ENCODE measurements at places on chromosomes 11 and 22. TPM values are rescaled to one million over a fixed set of nuclear protein-coding genes. Genes with fewer than 3 reads are reported as not detected.

ABTB2 gene
- 14.3 TPM for polyA plus RNA-seq

TRIM29 gene
- 9.4 TPM for polyA plus RNA-seq

AASDHPPT gene
- 39.2 TPM for polyA plus RNA-seq

CBLIF gene
- polyA plus RNA-seq = 45.2 TPM

XKR3 gene
- polyA plus RNA-seq = 1.1 TPM

MMP12 gene
- polyA plus RNA-seq = 0.60 TPM

KRTAP5-2 gene
- polyA plus RNA-seq = not detected

PAMR1 gene
- 35.2 TPM for polyA plus RNA-seq

TRPC6 gene
- 0.61 TPM for polyA plus RNA-seq

- DNase-seq = no peak
These were observed 231.7 kb downstream of the AASDHPPT start for GRCh38 chr11:106309070-106309684.

DNA sequence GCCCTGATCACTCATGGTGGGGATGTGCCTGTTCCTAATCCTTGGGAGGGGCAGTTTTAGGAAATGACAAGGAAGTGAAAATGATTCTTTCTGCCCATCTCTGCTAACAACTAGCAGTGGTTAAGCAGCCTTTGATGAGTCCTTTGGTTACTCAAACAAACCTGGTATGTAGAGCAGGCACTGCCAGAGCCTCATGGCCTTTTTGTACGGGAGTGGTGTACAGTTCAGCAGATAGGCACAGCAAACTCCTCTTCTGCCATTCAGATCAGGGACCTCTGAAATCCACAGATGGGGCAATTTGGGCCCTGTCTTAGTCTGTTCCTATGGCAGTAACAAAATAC is 66.2 kb downstream of the FZD4 start:
- DNase-seq = no peak

- DNase-seq = peak; percentile 28
These were observed 461.7 kb upstream of the TENM4 start for GRCh38 chr11:79902493-79902892.

GRCh38 chr11:2133241-2134021 is 5.8 kb downstream of the IGF2 start:
- no peak for DNase-seq

DNA sequence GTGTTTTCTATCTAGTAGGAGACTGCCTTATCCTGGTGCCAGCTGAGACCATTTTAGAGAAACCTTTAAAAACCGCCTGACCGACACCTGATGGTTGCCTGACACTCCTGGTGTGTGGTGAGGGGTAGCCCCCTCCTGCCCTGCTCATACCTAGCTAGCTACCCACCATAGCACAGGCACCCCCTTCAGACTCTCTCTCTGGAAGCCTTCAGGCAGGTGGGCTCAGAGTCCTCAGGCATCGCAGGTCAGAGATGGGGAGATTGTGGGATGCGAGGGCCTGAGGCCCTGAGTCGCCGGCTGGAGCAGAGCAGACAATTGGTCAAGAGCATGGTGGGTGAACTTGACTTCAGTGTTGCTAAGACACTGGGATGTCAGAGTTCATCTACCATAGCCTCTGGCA is 424.6 kb downstream of the BRD1 start:
- no peak for DNase-seq

DNA sequence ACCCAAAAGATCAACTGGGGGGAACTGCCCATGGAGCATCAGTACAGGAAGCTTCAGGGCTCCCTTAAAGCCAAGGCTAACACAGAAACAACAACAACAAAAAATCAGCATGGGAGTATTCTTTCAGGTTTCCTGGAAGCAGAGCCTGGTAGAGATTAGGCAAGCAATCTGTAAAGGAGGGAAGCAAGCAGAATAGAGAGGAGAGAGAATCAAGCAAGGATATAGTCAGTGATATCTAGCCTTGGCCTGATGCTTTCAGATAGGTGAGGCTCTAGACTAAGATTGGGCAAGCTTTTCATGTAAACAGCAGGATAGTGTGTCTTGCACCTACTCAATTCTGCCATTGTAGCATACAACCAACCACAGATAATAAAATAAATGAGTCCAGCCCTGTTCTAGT is 44.4 kb upstream of the FAT3 start:
- no peak for DNase-seq

DNA sequence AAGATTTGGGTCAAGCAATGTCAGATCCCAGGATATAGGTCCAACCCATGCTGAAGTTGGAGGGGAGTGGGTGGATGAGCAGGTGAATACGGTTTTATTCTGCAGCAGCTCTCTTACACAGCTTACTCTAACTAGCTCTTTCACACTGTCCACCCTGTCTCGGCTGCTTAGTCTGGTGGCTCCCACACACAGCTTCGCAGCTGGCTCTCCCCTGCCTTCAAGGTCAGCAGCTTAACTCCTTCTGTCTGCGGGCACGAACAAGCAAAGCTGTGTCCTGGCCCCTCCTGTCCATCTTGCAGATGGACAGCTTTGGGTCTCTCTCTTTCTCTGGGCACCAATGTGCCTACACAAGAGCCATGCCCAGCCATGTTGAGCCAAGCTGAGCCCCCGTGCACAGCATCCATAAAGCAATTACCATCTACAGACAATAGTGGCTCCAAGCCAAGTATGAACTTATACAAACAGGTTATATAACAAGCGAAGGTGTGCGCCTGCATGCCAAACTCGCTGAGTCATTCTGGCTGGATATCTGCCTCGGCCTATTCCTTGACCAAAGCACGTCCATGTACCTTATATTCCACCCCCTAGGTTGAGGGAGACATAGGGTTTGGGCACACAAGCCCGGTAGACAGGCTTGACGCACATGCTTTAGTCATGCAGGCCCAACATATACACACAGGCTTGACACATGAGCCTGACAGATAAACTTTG is 1307.8 kb upstream of the RAG2 start:
- DNase-seq = peak; percentile 4

- DNase-seq = no peak
These were observed 1.0 kb upstream of the GTPBP1 start for GRCh38 chr22:38704654-38705234.
